ENCODE measurements at places on chromosomes 5 and 9.

GRCh38 chr5:124647352-124647751, 99.1 kb downstream of the ZNF608 start:
- H3K4me1 ChIP-seq, result peaks cover 7% of the 10 kb centered on the region
- H3K27me3 ChIP-seq, result no peaks in the 10 kb centered on the region
- peaks cover 3% of the 10 kb centered on the region for H3K36me3 ChIP-seq
- no peak overlapping the region for H3K4me3 ChIP-seq

DNA sequence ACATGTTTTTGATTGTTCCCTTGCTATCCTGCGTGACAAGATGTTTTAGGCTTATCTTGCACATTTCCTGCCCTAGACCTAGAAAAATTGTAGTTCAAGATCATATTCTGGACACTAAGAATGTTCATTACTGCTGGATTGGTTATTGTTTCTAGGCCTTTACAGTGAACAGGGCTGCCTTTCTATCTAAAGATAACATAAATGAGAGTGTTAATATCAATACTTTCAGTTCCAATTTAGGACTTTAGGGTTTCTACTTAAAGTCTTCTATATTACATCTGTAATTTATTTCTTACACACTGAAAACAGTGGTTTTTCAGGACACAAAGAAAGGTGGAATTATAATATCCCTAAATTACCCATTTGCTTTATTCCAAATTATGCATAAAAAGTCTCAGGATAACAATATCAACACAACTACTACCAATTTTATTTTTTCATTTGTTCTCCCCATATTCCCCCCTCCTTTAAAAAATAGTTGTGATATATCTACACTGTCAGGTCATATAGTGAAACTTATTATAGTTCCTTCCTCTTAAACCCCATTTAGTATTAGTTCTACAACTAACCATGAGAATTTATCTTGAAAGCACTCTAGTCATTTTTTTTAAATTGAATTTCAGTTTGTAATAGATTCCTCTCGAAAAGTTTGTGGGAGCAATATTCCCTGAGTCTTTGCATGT, 293.9 kb upstream of the RIOK2 start:
- no peaks in the 10 kb centered on the region for H3K36me3 ChIP-seq
- H3K27ac ChIP-seq, result no peak overlapping the region
- no peaks in the 10 kb centered on the region for H3K4me1 ChIP-seq

DNA sequence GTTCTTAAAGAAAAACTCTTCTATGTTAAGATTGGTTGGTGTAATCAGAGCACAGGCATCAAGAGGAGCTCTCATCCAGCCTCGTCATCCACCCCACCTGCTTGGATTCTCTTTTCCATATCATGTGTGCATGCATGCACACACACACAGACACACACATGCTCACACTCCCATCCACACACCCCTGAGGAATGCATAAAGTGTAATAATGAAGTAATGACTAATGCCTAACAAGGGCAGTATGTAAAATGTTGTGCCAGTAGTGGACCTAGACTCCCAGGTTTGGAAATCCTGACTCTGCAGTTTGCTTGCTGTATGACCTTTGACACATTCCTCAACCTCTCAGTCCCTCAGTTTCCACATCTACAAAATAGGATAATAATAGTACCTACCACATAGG, 280.0 kb upstream of the ANKRD55 start:
- no peak for DNase-seq
- H3K4me3 ChIP-seq, result no peak overlapping the region
- H3K4me1 ChIP-seq, result no peaks in the 10 kb centered on the region
- no peaks in the 10 kb centered on the region for H3K36me3 ChIP-seq
- no peak overlapping the region for H3K27ac ChIP-seq
- no peaks in the 10 kb centered on the region for H3K27me3 ChIP-seq

GRCh38 chr5:138138949-138139780, at the start of gene NME5:
NME5 (minus strand) TSS chr5:138139428; CDS start chr5:138138780, 648 bp downstream.
- H3K36me3 ChIP-seq, result no peaks in the 10 kb centered on the region
- peak within 1 kb of the TSS; percentile 61 for H3K4me3 ChIP-seq
- no peak within 1 kb of the TSS for H3K27ac ChIP-seq

GRCh38 chr5:79851391-79851863, 139.6 kb downstream of the MTX3 start:
- no peaks in the 10 kb centered on the region for H3K36me3 ChIP-seq
- no peak overlapping the region for H3K27ac ChIP-seq
- H3K27me3 ChIP-seq, result no peaks in the 10 kb centered on the region
- no peak for DNase-seq
- H3K4me1 ChIP-seq, result no peaks in the 10 kb centered on the region
